ENCODE measurements at places on chromosomes 7 and 10.

- no peak for DNase-seq
Observed at GRCh38 chr10:26384600-26384999, 53.5 kb upstream of the APBB1IP start.

- DNase-seq: no peak
Observed at GRCh38 chr7:135352285-135352684, 118.6 kb downstream of the STRA8 start.

DNA sequence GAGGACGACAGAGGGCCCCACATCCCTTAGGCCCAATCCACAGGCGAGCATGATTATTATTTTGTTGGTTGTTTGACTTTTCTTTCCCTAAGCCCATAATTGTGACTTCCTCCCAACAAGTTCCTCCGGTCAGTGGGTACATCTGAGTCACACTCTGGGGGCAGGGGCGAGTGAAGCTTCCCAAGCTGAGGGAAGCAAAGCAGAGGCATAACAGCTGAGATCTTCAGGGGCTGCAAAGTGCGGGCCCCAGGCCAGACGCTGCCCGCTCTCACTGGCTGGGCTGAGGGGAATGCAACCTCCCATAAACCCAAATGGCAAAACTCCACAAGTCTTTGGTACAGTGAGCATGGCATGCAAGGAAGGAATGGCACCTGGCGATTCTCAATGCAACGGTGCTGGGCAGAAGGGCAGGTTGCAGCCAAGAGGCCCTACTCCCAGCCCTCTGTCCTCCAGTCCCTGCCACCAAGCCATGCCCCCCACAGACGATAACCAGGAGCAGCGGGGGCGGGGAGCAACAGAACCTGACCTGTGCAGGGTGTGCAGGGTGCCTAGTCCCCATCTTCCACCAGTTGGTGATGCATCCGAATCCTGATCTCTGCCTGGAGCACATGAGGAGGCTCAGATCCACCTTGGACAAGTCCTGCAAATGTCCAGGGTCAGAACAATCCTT lies 25.3 kb downstream of the TNS3 start:
- DNase-seq: no peak

DNA sequence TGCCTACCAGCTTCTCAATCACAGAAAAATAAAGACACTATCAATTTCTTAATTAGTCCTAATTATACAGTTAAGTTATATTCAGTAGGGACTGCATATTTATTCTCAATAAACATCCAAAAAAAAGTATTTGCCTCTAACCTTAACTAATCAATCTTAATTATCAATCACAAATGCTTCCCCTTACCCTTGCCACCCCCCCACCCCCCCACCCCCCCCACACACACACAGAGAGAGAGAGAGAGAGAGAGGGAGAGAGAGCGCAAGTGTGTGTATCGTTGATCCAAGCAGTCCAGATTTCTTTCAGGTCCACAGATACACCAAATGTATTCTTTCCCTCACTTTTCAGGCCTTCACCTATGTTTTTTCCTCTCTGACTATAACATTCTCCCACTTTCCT lies 12.9 kb downstream of the ZNF800 start:
- no peak for DNase-seq

GRCh38 chr7:43594020-43594419 lies 11.1 kb downstream of the STK17A start:
- DNase-seq: no peak

DNA sequence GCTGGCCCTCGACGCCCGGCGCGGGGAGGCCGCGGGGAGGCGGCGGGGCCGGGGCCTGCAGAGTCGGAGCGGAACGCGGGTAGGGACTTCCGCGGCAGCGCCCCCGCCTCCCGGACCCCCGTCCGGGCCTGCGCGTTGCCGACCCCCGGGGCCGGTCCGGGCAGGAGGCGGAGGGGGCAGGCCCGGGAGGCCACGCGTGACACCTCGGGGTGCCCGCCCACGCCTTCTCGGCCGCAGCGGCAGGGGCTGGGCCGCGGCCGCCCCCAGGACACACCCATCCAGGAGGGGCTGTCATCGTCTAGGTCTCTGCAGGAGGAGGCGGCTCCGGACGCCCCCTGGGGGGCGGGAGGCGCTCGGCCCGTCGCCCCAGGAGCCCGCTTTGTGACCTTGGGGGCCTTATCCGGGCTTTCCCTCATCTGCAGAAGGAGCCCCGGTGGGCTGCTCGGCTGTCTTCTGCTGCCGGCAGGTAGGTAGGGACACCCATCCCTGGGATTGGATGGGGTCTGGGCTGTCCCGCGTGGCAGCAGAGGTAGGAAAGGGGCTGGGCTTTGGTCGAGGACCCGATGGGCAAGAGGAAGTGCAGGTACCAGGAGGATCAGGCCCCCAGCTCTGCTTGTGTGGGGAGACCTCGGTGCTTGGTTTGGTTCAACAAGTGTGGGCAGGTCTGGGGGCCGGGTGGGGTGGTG lies 569 bp downstream of the ZNF316 start:
- no peak for DNase-seq

DNA sequence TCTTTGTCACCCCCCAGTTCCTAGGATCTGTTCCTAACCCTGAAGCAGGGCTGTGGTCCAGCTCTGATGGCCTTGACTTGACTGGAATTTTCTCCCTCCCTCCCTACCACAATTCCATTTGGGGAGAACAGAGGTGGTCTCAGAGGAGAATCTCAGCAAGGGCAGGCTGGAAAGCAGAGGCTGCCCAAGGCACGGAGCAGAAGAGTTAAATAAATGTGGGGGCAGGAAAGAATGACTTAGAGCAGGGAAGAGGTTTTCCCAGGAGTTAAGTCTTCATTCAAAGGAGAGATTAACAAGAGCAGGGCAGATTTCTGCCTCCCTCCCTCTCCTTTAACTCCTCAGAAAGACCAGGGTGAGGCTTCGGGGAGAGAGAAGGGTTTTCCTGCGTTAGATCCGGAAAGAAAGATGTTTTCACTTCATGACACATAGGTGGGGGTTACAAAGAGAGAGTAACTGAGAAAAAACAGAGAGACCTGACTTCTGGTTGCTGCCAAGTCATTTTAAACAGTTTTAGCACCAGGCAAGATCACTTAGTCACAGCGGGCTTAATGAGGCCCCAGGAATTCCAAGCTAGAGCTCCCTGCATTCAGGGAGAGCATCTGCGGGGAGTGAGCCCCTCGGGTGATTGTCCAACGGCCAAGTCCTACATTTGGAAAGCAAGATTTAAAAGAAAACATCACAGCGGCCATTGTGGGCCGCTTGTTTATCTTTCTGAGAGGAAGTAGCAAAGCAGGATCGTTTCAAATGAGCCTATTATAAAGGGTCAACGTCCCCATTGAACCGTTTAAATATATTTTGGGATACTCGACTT lies 78.7 kb downstream of the ARHGAP22 start:
- DNase-seq: no peak

GRCh38 chr10:105239311-105240219 lies 598.5 kb downstream of the SORCS3 start:
- DNase-seq: peak; percentile 50

DNA sequence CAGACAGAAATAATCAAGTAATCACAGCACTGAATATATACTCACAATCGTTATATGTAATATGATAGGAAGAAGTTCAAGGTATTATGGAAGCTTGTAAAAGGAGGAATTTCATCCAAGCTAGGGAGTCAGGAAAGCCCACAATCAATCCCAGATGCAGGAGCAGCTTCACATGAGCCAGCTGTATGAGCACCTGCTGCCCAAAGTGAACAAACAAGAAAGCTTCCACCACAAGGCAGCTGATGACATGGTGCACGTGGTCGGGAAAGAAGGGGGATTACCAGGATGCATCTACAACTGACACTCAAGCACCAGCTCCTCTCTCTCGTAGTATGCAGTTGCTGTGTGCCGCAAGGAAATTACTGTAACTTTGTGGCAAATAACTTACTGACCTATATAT lies 225.2 kb downstream of the XPNPEP1 start:
- DNase-seq: no peak

- no peak for DNase-seq
Observed at GRCh38 chr7:155263051-155263450, 34.6 kb upstream of the INSIG1 start.

DNA sequence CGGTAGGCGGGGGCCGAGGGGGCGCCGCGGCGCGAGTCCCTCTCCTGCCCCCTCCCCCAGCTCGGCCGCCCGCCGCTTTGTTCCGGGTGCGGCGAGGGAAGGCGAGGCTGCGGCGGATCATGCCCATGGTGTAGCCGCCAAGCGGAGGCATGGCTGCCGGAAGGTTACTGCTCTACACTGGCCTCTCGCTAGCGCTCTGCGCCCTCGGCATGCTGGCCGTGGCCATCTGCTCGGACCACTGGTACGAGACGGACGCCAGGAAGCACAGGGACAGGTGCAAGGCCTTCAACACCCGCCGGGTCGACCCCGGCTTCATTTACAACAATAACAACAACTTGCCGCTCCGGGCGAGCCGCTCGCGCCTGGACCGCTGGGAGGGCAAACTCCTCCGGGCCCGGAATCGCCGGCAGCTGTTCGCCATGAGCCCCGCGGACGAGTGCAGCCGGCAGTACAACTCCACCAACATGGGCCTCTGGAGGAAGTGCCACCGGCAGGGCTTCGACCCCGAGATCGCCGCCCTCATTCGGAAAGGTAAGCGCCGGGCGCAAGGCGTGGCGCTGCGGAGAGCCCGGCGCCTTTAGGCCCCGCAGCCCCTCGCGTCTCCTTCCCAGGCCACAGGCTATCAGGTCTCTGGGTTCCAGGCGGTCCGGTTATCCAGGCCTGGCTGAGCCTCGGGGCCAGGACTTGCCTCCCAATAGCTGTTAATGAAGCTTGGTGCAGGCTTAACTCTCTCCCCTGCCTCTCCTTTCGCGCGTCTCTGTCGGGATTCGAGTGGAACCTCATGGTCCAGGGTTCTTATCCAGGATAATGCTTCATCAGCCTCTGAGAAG lies 513 bp downstream of the TMEM178B start:
- peak; percentile 24 for DNase-seq

- DNase-seq: peak; percentile 6
Observed at GRCh38 chr7:36440880-36441279, 51.2 kb downstream of the ANLN start.

- DNase-seq: peak; percentile 38
Observed at GRCh38 chr7:101518336-101518735, 110.8 kb downstream of the MYL10 start.

DNA sequence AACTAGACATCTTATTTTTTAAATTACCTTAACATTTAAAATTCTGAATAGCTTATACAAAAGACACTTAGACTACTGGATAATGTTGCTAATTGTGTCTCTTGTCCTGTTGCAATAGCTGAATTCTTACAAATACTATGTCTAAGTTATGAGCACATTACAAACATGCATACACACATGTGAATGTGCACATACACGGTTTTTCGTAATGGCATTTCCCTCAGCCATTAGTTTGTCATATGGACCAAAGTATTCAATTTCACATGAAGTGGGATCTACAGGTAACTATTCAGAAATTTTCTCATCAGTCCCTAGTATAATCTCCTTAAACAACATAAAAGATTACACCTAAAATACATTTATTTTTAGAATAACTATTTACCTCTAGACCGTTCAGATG lies 178.6 kb upstream of the BET1 start:
- no peak for DNase-seq

GRCh38 chr10:92268748-92269147 lies 22.1 kb downstream of the CPEB3 start:
- DNase-seq: no peak

DNA sequence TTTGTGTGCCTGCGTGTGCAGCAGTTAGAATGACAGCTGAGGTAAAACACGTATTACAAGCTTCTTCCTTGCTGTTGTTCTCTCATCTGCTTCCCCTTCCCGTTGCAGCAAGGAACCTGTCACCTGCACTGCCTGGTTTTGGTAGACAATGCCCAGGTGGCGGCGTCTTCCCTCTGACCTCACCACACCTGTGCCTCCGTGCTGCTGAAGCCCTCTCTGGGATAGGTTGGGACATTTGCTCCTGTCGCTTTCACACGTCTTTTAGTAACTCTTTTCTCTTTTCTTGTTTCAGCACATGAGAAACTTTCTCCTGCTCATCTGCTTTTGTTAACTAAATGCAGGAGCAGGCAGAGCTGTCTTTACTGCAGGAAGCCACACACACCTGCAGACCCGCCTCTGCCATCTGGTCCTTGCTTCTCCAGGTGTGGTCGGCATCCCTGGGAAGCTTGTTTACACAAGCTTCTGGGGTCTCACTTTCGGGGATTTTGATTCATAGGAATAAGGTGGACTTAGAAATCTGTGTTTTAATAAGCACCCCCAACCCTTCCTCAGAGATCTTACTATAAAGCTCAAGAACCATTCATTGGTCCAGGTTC lies 60.7 kb upstream of the EXOC6 start:
- DNase-seq: no peak

DNA sequence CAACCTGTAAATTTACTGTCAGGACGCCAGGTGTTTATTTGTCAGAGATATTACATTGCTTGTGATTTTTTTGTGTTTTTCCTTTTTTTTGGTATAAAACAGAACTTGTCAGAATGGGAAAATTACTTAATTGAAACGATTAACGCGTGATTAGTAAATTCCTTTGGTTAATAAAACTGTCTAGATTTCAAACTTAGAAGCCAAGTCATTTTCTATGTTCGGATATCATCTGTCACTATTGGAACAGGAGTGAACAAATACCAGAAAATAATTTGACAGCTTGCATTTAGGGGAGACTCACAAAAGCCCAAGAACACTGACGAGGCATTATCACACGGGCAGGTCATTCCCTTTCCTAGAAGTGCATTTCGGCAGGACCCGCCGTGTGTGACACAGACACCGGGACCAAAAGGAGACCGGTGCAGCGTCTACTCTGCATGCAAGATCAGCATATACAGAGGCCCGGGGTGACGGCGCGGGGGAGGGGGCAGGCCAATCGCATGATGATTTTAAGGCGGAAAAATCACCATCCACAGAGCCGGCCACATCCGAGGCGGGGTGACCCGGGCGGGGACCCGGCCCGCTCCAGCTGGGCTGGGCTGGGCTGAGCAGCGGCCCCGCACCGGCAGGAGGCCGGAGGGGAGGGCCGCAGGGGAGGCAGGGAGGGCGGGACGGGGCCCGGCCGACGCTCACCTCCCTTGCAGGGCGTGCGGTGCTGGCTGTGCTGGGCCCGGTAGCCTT lies 841 bp downstream of the GLUD1 start:
- DNase-seq: peak; percentile 7

DNA sequence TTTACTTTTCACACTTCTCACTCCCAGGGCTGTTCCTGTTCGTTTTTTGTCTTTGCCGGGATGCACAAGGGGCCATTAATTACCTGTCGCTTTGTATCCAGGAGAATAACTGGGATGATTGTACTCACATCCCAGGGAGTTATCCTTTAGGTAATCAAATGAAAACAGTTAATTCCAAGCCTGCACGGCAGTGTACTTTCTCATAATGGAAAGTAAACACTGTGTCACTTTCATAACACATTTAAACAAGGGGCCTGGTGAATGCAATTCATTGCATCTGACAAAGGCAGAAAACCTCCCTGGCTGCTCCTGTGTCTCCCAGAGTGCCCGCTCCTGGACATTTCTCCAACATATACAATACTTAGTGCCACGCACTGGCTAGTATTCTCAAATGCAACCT lies 138.7 kb upstream of the CELF2 start:
- no peak for DNase-seq

GRCh38 chr7:9691286-9691685 lies 1257.9 kb downstream of the NXPH1 start:
- DNase-seq: no peak

DNA sequence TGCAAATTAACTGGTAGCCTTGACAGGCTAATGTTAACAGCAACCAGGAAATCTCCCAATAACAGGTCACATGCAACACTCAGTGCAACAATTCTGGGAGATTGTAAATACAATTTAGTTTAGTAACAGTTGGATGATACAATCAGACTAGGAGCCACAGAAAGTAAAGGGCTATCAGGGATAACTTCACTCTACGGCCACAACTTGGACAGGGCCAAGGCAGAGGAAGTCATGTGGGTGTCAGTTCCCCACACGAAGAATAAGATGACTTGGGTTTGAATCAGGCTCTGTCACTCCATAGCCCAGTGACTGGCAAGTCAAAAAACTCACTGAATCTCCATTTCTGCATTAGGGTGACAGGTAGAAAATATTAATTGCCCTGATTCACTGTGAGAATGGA lies 217.3 kb upstream of the CCDC6 start:
- DNase-seq: no peak

All from DMS79 treated with DMSO at 0.1 percent for 48 hours (cell line).